ENCODE measurements at places on chromosomes 16 and 17.

- no peak for DNase-seq
These were observed 3.6 kb upstream of the CYTH1 start for GRCh38 chr17:78785663-78786057.

GRCh38 chr16:12479751-12480150 lies 323.9 kb downstream of the CPPED1 start:
- no peak for DNase-seq

DNA sequence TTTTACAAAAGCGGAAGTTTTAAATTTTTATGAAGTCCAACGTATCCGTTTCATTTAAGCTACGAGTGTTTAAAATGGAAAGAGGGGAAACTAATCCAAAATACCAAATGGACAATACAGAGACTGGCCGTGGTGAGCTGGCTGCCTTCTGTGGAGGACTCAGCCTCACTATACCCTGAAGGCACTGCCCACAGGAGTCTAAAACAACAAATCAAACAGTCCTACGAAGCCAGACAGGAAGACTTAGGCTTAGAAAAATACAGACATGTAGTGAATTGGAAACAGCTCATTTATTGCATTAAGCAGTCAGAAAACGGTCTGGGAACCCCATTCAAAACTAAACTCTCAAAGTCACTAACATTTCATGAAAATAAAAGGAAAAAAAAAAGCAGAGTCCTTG lies 75.1 kb downstream of the CYTH1 start:
- DNase-seq, result no peak

GRCh38 chr16:47574091-47575054 lies 113.2 kb downstream of the PHKB start:
- no peak for DNase-seq

GRCh38 chr17:61294777-61295176 lies 104.9 kb upstream of the TBX2 start:
- no peak for DNase-seq

DNA sequence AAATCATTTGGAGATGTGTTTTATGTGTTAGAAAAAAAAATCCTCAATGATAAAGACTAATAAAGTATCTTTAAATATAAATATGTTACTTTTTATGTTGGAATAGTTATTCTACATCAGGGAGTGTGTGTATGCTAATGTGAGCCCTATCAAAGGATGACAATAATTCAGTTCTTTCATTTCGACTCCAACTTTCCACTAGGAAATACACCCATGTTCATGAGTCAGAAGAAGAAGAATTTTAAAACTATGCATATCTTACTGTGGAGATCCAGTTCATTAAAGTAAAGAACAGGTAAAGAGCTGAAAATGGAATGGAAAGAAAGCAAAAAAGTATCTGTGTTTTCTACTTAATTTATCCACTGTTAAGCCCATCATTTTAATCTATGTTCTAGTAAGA lies 399.8 kb downstream of the KCNJ2 start:
- DNase-seq, result no peak

- no peak for DNase-seq
These were observed 11.2 kb upstream of the CEP20 start for GRCh38 chr16:15899538-15900100.

DNA sequence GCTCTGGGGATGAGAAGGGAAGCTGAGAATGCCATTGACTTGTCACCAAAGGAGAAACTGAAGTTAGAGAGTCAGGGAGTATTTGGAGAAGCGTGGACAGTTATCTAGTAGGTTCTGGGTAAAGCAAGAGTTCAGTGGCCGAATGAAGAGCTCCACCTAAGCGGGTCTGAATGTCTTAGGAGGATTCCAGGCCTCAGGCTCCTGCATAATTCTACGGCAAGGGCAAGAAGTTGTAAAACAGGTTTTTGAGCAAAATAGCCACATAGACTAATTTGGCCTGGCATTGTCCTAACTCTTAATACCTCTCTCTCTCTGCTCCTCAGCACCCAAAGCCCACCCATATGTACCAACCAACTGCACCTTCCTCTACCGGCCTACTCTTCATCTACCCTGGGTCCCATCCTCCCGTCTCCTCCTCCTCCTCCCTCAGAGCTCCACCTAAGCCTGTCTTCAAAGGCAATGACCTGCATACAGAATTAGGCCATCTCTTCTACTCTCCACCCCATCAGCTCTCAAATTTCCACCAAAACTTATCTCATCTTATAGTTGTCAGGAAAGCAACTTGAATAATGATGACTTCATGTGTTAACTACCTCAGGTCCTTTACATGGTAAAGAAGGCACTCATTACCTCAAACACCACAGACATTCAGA lies 42.0 kb upstream of the KCNJ2 start:
- no peak for DNase-seq

- no peak for DNase-seq
These were observed 130.3 kb downstream of the IRF8 start for GRCh38 chr16:86029131-86029741.

GRCh38 chr17:14123619-14124278 lies 54.4 kb downstream of the COX10 start:
- no peak for DNase-seq

DNA sequence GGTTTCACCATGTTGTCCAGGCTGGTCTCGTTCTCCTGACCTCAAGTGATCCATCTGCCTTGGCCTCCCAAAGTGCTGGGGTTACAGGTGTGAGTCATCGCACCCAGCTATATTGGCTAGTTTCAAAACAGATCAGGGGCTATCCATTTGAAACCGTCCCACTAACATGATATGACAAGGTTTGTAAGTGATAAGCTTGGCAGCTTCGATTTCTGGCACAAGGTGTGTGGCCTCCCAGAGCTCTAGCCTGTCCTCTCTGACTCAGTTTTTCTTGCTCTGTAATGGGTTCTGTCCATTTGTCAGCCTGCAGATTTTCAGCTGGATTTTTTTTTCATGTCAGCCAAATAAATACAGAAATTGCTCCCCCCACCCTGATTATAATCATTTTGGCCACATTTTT lies 31.8 kb upstream of the TENT4B start:
- DNase-seq, result no peak

- DNase-seq, result no peak
These were observed 88.4 kb downstream of the ABCC12 start for GRCh38 chr16:48067388-48067787.

- no peak for DNase-seq
These were observed 38.7 kb upstream of the RHOT1 start for GRCh38 chr17:32103476-32104113.

- DNase-seq, result no peak
These were observed 39.7 kb downstream of the USP10 start for GRCh38 chr16:84739349-84740124.

DNA sequence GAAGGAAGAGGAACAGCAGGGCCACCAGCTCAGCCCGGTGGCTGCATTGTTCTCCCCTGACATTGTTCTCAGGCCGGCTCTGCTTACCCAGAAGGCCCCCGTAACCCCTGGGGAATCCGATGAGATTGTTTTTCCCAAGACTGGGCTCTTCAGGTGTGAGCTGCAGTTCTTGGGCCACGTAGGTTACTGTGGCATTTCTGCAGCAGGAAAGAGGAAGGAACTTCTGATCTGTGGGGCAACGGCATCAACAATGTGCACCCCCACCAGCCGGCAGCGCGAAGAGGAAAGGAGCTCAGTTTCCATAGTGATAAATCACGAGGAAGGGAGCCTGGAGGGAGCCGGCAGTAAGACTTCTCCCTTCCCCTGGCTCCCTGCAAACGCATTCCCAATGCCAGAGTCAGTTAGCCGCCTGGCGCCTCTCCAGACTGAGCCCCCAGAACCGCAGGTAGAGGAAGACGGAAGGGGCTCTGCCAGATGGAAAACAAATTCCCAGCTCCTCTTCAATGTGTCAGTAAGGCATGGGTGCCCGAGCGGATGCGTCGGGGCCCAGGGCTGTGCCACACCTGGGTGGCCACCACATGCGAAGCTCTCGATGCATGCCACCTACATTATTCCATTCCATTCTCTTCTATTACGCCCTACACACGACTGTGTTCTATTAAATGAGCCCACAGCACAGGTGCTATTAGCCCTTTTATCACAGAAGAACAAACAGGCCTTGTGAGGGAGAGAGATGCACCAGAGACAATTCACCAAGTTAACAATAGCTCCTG lies 21.5 kb upstream of the PECAM1 start:
- DNase-seq, result no peak

GRCh38 chr16:74249846-74250245 lies 46.8 kb upstream of the PSMD7 start:
- no peak for DNase-seq

DNA sequence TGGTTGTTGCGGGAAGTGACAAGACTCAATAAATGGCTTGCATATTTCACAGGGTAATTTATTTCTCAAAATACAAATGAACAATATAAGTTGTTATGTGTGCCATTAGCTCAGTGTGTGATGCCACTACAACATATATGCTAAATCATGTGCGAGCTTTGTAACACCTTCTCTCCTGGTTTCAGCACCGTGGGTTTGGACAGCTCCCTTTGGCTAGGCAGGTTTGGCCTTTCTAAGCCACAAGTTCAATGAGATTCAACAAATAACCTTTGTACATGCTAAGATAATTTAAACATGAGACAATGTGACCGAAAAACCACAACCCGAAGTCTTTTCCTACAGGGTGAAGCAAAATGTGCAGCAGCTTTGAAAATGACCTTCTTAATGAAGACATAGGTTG lies 563.9 kb downstream of the TMEM114 start:
- no peak for DNase-seq
